ELF-1 (cell line): ENCODE measurements at places on chromosomes 6 and 20.

DNA sequence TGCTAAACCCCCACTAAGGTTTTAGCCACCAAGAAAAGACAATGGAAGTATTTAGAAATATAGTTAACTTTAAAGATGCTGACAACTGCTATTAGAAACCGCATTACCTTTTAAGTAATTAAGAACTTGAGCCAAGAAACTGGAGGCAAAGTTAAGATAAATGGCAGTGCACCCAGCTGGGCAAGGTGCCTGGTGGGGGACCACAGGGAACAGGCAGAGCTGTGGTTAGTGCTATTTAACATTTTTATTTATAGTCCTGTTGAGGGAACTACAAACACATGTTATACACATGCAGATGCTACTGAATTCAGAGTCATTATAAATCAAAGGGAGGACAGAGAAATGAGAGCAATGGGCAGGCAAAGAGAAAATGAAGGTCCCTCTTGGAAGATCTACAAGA, 447.9 kb downstream of the TFAP2B start:
- DNase-seq, result no peak

DNA sequence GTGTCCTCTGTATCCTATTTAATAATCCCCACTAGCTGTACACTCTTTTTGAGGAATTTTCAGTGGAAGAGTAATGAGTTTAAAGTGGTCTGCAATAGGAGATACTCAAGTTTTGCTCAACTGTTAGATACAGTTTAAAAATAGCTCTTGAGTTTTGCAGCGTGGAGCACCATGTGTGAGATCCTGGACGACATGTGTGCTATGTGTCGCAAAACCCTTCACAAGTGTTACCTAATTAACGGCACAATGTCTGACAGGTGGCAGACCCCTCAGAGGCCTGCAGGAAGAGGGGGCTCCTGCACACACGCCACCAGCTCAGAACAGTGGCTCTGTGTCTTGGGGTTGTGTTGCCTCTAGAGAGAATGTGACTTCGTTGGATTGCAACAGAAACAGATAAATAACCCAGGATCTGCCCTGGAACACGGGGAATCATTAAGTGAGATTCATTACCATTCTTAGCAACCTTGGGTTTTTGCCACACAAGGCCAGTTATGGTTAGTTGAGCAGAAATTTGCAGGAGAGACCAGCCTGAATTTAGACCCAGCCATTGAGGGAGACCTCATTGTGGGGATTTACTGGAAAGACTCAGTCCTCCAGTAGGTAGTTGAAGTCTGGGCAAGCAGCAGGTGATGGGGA, 73.8 kb downstream of the SASH1 start:
- DNase-seq, result no peak

- DNase-seq, result peak; percentile 4
These were observed 77.6 kb downstream of the WASF1 start for GRCh38 chr6:110101885-110102284.

DNA sequence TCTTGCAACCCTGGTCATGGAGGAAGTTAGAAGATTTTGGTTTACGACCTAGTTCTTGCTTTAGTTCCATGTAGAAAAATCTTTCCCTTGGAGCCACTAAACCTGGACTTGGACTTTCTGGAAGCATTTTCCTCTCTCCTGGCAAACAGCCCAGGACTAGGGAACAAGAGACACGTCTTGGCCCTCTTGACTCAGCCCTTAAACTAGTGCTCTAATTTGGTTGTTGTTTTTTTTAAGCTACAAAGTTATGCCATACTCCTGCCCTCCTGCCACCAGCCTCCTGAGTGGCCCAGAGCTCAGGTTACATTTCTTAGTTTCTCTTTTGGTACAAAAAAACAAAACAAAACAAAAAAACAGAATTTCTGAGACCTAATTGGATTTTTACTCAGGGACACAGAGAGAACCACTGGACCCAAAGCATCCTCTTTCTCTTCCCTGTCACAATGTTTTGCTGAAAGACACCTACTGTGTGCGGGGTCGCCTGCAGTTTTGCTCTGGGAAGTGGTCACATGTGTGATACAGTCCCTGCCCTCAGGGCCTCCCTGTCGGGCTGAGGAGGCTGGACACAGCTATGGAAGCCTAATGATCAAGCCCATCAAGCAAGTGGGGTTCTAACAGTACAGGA, 32.3 kb upstream of the SCUBE3 start:
- no peak for DNase-seq

DNA sequence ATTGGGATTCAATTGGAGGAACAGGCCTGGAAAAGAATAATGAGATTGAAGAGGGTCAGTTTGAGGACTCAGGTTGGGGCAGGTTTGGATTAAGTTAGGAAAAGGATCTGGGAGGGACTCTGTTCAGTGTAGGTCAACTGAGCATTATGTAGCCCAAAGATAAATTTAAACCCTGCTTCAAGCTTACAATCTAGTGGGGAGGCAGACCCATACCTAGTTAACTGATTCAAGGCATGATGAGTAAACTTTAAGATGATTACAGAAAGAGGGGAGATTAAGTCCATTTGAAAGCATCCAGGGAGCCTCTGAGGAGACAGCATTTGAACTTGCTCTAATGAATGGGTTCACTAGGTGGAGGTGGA, 11.4 kb upstream of the LTA start:
- no peak for DNase-seq

- DNase-seq, result peak; percentile 20
These were observed 35.6 kb upstream of the SLCO4A1 start for GRCh38 chr20:62606551-62607201.

GRCh38 chr20:33191484-33191883, 23.5 kb downstream of the BPIFA2 start:
- no peak for DNase-seq

GRCh38 chr20:58130156-58130555, 98.3 kb downstream of the ANKRD60 start:
- DNase-seq, result no peak

- no peak for DNase-seq
These were observed 65.2 kb downstream of the PDE10A start for GRCh38 chr6:165597821-165598220.
